AG09319 (cell line): ENCODE measurements at places on chromosomes 5 and 9.

- no peak for DNase-seq
Measured at GRCh38 chr9:68495247-68495646, 45.4 kb downstream of the TMEM252 start.

DNA sequence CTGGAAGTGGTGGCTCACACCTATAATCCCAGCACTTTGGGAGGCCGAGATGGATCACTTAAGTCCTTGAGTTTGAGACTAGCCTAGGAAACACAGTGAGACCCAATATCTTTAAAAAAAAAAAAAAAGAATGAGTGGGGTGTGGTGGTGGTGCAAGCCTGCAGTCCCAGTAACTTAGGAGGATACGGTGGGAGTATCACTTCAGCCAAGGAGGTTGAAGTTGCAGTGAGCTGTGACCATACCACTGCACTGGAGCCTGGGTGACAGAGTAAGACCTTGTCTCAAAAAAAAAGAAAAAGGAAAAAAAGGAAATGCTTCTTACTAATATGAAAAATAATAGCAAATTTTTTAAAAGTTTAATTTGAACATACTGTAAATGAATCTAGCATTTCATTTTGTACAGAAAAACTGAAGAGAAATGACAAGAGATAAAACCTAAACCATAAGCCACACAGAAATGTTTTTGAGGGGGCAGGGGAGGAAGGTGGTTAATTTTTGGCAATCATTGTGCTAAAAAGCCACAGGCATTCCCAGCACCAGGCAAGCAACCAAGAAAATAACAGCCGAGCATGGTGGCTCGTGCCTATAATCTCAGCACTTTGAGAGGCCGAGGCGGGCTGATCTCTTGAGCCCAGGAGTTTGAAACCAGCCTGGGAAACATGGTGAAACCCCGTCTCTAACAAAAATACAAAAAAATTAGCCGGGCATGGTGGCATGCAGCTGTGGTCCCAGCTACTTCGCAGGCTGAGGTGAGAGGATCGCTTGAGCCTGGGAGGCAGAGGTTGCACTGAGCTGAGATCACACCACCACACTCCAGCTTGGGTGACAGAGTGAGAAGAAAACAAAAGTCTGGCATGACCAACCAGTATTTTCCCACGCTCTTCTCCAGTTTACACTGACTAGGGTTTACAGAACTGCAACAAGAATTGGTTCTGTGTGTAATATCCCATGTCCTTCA, 114.5 kb upstream of the NR5A1 start:
- no peak for DNase-seq

GRCh38 chr9:123927625-123928532, 2.0 kb downstream of the DENND1A start:
- no peak for DNase-seq

- DNase-seq, result no peak
Measured at GRCh38 chr5:129079496-129079895, 15.1 kb upstream of the ISOC1 start.

DNA sequence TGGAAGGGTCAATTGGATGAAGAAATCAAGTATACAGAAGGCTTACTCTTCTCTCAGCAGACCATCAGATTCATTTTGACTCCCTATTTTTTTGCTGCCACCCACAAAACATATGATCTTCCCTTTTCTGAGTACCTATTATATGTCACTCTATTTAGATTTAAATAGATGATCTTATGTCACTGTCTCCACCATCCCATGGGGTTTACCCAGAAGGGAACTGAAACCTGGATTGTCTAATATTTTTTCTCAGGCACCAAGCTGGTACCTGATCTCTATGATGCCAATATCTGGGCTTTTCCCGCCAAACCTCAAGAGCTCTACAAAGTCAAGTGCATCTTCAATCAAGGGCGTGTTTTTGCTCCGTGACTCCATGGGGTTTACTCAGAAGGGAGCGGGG, 118.7 kb downstream of the GAS1 start:
- DNase-seq, result no peak

DNA sequence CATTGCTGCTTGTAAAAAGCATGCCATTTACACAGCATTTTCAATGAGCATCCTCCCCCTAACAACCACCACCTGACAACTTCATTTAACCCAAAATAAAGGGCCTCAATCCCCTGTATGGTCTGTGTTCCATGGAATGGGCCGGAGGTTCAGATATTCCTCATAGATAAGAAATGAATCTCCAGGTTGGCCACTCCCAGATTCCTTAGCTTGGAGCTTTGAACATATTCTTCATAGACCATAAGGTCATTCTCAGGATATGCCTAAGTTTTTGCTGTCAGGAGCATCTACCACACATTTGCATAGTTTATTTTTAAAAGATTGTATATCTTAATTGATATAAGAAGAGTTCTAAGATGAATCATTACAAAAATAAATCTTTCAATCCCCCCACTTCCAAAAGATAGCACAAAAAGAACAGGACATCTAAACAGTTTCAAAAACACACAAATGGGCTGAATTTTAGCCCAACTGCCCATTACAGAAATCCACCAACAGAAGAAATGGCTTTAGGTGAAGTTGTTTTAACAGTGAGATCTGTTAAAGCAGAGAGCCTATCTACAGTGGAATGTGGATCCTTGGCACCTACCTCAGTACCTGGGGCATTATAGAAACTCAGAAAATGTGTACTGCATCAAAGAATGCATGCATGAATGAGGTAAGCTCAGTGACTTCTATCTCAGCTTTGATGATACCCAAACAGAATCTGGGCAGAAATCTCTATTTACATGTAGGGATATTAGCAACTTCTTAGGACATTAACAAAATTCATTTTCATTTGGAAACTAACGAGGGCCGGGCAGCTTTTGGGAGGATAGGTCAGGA, 179.8 kb downstream of the SEC61B start:
- no peak for DNase-seq

DNA sequence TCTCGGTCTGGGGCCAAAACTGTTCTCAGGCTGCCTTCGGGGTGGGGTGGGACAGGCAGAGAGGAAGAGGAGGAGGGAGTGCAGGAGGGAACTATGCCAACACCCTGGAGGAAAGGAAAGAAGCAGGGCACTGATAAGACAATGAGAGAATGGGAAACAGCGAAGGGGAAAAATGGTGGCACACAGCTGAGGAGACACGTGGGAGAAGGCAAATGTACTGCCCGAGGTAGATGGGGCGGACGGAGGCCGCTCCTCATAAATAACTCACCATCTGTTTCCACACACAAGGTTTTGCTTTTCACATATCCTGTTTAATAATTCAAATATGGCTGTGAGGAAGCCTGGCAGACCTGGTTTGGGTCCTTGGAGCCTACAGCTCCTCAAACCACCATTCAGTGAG, 148.2 kb upstream of the LRRTM2 start:
- no peak for DNase-seq

- DNase-seq, result no peak
Measured at GRCh38 chr5:34553581-34553980, 102.5 kb upstream of the RAI14 start.

- DNase-seq, result no peak
Measured at GRCh38 chr5:56496581-56497063, 263.5 kb upstream of the ANKRD55 start.

- no peak for DNase-seq
Measured at GRCh38 chr9:123684393-123685149, 245.4 kb downstream of the DENND1A start.

- no peak for DNase-seq
Measured at GRCh38 chr9:133246991-133247390, 28.0 kb downstream of the ABO start.

GRCh38 chr5:23208959-23209431, 298.4 kb upstream of the PRDM9 start:
- no peak for DNase-seq

GRCh38 chr5:82636591-82636990, 358.4 kb upstream of the RPS23 start:
- DNase-seq, result no peak

- DNase-seq, result no peak
Measured at GRCh38 chr9:130391866-130392265, 52.9 kb upstream of the ASS1 start.

DNA sequence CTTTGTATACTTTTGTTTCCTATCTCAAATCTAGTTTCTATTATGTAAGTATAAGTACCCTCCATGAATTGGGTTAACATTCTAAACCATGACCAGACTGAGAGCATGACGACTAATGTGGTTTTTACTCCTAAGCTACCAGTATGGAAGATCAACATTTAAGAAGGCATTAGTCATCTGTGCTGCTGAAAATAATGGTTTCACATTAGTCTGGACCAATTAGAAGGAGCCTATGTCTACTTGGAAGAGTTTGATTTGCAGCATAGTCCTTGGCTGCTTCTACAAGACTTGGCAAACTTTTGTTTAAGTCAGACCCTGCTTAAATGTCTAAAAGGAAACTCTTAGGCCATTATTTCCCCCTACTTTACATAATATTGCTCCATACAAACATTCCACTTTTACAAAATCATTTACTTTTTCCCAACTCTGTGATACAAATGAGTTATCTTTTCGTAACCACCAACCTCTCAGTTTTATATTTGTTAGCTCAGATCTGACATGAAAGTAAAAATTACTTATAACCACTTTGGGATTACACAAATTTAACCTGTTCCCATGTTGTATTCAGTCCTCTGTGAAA, 186.7 kb downstream of the COMMD10 start:
- DNase-seq, result no peak
